ENCODE measurements at places on chromosomes 12 and 14.

- no peak for DNase-seq
Measured at GRCh38 chr12:65022421-65022820, 98.7 kb downstream of the WIF1 start.

DNA sequence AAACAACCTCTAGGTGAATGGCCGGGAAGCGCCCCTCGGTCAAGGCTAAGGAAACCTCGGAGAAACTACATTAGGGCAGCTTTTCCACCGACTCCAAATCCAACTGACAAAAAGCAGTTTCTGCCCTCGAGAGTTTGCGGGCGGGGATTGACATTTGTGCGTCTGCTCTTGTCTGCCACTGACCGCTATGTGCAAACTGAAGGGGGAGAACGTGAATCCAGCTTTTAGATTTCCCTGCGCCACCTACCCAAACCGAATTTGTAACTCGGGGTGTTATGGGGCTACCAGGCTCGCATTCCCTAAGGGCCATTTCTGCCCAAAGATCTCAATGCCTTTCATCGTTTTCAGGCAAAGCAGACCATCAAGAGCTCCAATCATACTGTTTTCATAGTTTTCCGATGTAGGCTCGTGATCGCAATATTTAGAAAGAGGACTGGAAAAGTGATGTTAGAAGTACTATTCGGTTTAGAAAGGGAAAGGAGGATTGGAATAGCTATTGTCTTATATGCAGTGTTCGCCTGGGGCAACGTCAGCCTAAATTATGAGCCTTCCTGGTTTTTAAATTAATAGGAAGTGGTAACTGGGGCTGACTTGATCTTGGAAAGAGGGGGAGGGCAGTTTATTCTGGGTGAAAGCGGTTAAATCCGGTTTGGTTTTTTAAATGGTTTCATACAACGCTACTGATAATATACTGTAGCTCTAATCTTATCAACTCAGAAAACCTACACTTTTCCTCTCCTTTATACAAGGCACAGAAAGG, 45.4 kb downstream of the BCAT1 start:
- no peak for DNase-seq

- DNase-seq = no peak
Measured at GRCh38 chr12:11134305-11134704, at the start of gene TAS2R30. Gene TAS2R30, minus strand, starts transcription at chr12:11134644. Its CDS starts 400 bp downstream, at chr12:11134244.

- no peak for DNase-seq
Measured at GRCh38 chr12:9327320-9327719, 119.1 kb upstream of the PZP start.

DNA sequence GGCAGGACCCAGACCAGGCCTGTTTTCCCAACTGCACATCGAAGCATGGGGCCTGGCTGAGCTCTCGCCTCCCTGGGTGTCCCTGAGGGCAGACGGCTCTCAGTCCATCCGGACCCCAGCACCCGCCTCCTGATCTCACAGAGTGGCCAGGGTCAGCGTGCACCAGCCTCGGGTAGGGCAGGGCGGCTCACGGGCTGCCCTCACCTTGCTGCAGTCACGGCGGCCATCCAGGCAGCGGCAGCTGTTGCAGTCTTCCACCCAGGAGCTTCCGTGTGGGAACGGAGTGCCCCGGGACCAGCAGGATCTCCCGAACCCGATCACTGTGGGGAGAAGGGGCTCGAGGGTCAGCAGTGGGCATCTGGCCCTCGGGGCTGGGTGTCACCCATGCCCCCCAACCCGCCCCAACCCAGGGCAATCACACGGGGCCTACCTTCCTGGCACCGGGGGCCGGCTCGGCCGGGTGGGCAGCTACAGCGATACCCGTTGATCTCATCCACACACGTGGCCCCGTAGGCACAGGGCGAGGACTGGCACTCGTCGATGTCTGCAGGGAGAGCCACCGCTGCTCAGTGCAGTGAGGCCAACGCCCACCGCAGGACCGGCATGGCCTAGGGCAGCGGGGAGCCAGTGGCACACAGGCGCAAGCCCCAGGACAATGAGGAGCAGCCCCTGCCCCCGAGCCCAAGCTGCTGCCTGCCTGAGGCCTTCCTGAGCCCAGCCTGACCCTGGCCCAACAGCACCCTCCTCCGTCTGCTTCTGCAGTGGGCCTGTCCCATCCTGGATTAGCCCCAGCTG, 22.2 kb downstream of the JAG2 start:
- no peak for DNase-seq

DNA sequence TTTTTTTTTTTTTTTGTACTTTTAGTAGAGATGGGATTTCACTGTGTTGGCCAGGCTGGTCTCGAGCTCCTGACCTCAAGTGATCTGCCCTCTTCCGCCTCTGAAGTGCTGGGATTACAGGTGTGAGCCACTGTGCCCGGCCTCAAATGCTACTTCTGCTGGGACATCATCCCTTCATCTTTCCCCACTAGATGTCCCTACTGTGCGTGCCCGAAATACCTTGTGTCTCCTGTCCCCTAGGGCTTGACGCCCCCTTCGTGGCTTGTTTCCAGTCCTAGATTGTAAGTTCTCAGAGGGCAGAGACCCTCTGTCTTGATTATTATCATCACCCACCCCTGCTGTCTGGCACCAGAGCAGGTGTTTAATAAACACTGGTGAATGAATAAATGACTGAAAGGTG, 14.9 kb downstream of the CCDC63 start:
- DNase-seq = no peak

GRCh38 chr12:88248606-88249005, 106.5 kb downstream of the TMTC3 start:
- no peak for DNase-seq

- no peak for DNase-seq
Measured at GRCh38 chr14:99980299-99980698, 84.9 kb upstream of the EVL start.

DNA sequence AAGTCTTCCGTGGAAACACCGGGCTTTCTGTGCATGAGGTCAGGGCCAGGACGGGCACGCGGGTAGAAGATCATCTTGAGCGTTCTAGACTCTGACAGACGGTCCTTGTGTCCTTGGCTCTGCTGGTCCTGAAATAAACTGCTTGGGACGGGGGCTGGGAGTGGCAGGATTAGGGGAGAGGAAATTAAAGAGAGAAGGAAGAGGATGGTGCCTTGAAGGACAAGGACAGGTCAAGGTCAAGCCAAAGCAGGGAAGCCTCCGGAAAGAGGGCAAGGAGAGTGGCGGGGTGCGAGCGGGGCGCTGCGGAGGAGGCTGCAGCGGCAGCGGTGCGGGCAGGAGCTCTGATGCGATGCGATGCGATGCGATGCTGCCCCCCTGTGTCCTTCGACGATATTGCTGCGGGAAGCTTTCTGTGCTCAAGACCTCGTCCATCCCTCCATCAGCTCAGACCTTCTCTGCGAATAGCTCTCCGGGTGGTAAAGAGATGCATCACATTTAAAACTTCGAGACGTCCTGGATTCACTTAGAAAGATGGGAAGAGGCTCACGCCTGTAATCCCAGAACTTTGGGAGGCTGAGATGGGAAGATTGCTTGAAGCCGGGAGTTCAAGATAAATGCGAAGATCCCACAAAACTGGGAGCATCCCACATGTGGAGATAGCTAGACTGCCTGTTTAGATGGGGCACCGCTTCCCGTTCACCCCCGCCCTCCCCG, 110.1 kb upstream of the TMEM132D start:
- no peak for DNase-seq
